T-helper 1 cell treated with Interleukin-12 subunit alpha and Interleukin-12 subunit beta and Interleukin-4 antibody, amounts not matched to agents 30 ng/mL and 1 ng/mL, for 36 hours (primary cell): ENCODE measurements at places on chromosomes 11 and 22. TPM values are rescaled to one million over a fixed set of nuclear protein-coding genes. Genes with fewer than 3 reads are reported as not detected.

Gene MS4A3
- total RNA-seq: not detected in 2 replicates

Gene GLB1L2
- total RNA-seq: 2.7 and 3.1 TPM in 2 replicates

Gene SCARF2
- total RNA-seq: 0.61 and 0.86 TPM in 2 replicates

Gene CTSF
- 1.2 and 2.0 TPM in 2 replicates for total RNA-seq

Gene FGF4
- total RNA-seq: not detected in 2 replicates

Gene TSSK2
- not detected in 2 replicates for total RNA-seq

Gene UBQLNL
- total RNA-seq: 0.12 and 0.34 TPM in 2 replicates

Gene KLHL22
- 29.7 and 30.1 TPM in 2 replicates for total RNA-seq

Gene MRGPRE
- not detected in 2 replicates for total RNA-seq

Gene NFAM1
- 0.81 and 1.1 TPM in 2 replicates for total RNA-seq

Gene PVALB
- total RNA-seq: not detected in 2 replicates

Gene MRGPRF
- not detected in 2 replicates for total RNA-seq

Gene OR51I1
- not detected in 2 replicates for total RNA-seq

Gene SERPINH1
- total RNA-seq: 17.0 and 17.1 TPM in 2 replicates

Gene CD3G
- 223 and 229 TPM in 2 replicates for total RNA-seq

Gene KRTAP5-7
- 0.34 TPM in 1 of 2 replicates, not detected in the other for total RNA-seq

Gene OR51B2
- total RNA-seq: not detected in 2 replicates

Gene ZC3H12C
- total RNA-seq: 2.8 and 3.2 TPM in 2 replicates

Gene OR5B21
- total RNA-seq: 0.54 and 1.1 TPM in 2 replicates

Gene TSPAN32
- 21.6 and 23.1 TPM in 2 replicates for total RNA-seq

Gene ELMOD1
- not detected in 2 replicates for total RNA-seq

Gene C22orf31
- total RNA-seq: not detected in 2 replicates

Gene OR56A1
- not detected in 2 replicates for total RNA-seq

Gene KREMEN1
- not detected in 2 replicates for total RNA-seq

Gene GNAZ
- total RNA-seq: 0.22 TPM in 1 of 2 replicates, not detected in the other

Gene PITPNB
- 102 and 114 TPM in 2 replicates for total RNA-seq

Gene C11orf91
- total RNA-seq: 0.66 and 0.80 TPM in 2 replicates

Gene NNMT
- total RNA-seq: not detected in 2 replicates

Gene CASP4
- 104 and 109 TPM in 2 replicates for total RNA-seq

Gene MYBPC3
- not detected in 2 replicates for total RNA-seq

Gene NRIP3
- total RNA-seq: 4.2 and 4.7 TPM in 2 replicates

Gene MS4A4A
- total RNA-seq: not detected in 2 replicates

Gene FOLR1
- not detected in 2 replicates for total RNA-seq

Gene SMTNL1
- not detected in 2 replicates for total RNA-seq

Gene LMNTD2
- 1.1 and 1.7 TPM in 2 replicates for total RNA-seq

Gene C11orf86
- not detected in 2 replicates for total RNA-seq

Gene KCNK4
- 0.76 TPM in 1 of 2 replicates, not detected in the other for total RNA-seq

Gene PRG3
- total RNA-seq: not detected in 2 replicates

Gene OR4X2
- not detected in 2 replicates for total RNA-seq

Gene NAA40
- total RNA-seq: 32.2 and 34.7 TPM in 2 replicates

Gene MYRF
- total RNA-seq: 0.83 and 1.3 TPM in 2 replicates

Gene B4GAT1
- total RNA-seq: 7.6 and 7.7 TPM in 2 replicates

Gene ACRV1
- total RNA-seq: not detected in 2 replicates
